Sciatic nerve (tissue), 2 donors: ENCODE measurements at places on chromosomes 7 and 10.

DNA sequence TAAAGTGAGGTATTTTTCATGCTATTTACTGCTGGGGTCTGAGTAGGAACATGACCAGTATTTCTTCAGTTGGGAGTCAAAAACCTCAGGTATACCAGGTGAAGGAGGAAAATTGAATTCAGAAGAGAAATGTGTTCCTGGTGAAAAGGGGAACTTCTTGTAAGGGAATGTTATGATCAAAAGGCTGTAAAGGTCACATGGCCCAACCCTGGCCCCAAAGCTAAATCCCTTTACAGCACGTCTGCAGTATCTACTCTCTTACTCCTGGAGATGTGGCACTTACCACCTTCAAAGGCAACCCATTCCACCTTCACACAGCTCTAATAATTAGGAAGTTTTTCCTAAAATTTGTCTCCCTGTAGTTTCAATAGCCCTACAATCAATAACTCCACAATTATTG is 15.2 kb downstream of the PIK3AP1 start:
- no peak for DNase-seq

- DNase-seq = no peak
These were observed 37.0 kb upstream of the ATRNL1 start for GRCh38 chr10:115056186-115056585.

DNA sequence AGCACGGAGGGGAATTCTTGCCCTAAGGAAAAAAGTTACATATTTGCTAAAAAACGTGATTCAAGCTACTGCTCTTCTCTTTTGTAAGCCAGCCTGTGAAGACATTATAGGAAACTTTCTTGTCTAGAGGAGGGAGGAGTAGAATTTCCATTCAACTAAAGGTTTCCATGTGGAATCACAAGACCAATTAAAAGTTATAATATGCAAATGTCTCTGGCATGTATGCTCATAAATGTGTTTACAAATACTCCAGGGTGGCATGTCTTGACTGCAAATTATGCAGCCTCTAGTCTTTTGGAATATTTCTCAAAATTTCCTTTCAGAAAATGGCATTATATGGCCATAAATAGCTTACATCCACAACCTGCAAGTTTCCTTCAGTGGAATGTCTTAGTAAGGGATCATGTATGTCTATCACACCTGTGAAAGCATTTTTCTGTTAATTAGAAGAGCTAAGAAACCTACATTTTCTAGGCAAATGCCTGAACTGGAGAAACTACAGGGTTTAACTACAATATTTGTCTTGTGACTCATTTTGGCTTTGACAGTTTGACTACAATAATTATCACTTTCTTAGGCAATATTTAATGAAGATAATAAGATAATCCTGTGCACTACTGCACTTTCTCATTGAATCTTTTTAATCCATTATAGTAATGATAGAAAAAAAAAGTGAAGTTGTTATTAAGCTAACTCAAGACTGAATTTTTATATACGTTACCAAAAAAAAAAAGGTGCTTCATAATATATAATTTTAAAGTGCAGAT is 111.1 kb upstream of the C10orf90 start:
- no peak for DNase-seq

GRCh38 chr10:53013201-53013810 is 240.7 kb upstream of the MBL2 start:
- DNase-seq = no peak

GRCh38 chr7:149715476-149715875 is 57.9 kb downstream of the ZNF467 start:
- no peak for DNase-seq

GRCh38 chr7:26197153-26198115 is 3.1 kb downstream of the HNRNPA2B1 start:
- DNase-seq = no peak

- no peak for DNase-seq
These were observed 41.7 kb downstream of the ATAD1 start for GRCh38 chr10:87776328-87776727.

DNA sequence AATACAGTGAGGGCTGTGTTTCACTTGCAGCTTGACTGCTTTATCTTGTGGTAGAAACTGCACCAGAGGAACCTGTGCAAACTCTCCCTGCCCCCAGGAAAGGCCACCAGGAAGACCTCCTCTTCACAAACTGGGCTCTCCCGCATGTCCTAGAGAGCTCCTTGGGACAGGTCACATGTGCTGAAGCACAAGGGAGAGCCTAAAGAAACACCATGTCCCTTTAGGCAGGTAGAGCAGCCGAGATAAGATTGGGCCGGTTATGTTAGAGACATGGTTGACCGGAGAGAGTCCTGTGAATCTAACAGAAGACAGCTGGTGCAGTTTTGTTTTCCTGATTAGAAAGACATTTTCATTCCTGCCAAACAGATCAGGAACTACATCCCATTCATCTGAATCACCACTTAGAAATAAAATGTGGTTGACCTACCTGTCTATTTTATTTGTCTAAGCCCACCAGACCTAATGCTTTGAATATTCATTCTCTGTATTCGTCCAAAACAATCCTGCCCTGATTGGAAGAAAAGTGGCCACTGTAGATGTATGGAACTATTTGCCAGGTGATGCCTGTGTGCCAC is 224.1 kb downstream of the GLI3 start:
- no peak for DNase-seq

- no peak for DNase-seq
These were observed 57.6 kb upstream of the PDZD8 start for GRCh38 chr10:117432866-117433265.

DNA sequence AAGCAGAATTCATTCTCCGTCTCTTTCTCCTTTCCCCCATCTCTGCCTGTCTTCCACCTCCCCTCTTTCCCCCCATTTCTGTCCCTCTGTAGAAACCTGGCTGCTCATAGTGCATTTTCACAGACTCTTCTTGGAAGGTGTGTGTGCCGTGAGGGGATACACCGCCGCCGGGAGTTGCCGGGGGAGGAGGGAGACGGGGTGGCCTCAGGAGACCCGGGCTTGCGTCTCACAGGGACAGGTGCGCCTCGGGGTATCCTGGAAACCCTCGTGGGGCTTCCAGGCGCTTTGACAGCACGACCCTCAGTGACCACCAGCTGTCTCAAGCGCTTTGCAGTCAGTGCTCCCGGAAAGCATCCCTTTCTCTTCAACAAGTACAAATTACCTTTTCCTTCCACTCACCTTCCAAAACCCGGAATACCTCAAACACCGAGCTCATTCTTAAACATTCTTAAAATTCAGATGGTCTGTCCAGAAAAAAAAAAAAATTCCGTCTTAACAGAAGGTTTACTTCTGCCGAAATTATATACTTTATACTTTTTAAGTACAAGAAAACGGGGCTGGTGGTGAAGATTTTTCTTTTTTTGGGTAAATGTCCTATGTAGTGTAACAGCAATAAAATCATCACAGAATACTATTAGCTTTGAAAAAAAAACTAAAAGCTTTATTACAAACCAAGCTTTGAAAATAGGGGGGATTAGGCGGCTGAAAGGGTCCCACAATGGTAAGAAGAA is 8.2 kb downstream of the EMX2 start:
- DNase-seq = no peak

- no peak for DNase-seq
These were observed 27.0 kb upstream of the ELMO1 start for GRCh38 chr7:37475646-37476045.

DNA sequence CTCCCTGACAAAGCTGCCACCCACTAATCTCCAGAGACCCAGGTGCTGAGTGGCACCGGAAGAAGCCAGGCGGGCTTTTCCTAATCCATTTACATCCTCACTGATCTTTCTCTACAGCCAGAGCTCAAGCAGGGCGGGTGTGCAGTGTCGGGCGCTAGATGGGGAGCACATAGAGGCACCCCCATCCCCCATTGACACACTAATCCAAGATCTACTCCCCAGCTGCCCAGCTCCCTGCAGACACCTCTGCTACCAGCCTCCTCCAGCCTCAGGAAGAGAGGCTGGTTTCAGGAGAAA is 22.2 kb downstream of the FRMPD2 start:
- DNase-seq = no peak

DNA sequence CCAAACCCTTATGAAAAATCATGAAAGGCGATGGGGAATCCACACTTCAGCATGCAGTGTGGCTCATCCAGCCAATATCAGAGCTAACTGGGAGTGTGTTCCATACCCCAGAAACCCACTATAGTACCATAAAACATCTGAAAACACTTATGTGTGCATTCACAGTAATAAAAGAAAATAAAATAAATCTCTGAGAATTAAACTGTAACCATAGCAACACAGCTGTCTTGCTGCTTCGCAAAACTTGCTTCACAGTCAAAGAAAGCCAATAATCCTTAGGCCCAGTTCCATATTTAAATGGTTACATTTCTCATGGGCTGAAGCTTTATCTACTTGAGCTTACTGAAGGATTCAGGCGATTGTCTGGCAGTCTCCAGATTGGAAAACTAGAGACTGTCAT is 19.9 kb upstream of the POLR1F start:
- no peak for DNase-seq

DNA sequence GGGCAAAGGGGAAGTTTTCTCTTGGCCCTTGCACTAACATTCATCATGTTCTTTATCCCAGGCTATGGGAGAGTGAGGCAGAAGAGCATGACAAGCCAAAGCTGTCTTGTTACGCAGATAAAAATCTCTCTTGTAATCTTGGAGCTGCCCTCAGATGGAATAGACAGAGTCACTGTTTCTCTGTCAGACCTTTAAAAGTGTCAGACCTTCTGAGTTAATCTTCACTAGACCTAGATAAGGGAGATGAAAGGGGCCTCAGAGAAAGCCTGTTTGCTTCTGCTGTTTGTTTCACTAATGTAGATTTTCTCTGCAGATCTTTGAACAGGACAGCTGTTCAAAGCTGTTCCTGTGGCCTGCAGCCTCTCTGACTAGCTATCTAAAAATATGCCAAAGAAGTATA is 112.9 kb downstream of the KIF20B start:
- no peak for DNase-seq

- no peak for DNase-seq
These were observed 47.0 kb downstream of the KCNMA1 start for GRCh38 chr10:77590344-77591237.
